ENCODE measurements at places on chromosomes 6 and 20.
A peak's percentile ranks its signal among the peaks of the same experiment; 100 is the strongest.

- peaks cover 13% of the 10 kb centered on the region for H3K4me1 ChIP-seq
- no peaks in the 10 kb centered on the region for H3K27me3 ChIP-seq
- no peaks in the 10 kb centered on the region for H3K36me3 ChIP-seq
- DNase-seq = no peak
- H3K4me3 ChIP-seq = no peak overlapping the region
- no peak overlapping the region for H3K27ac ChIP-seq
Observed at GRCh38 chr6:41970436-41970846, 28.8 kb upstream of the CCND3 start.

- H3K27ac ChIP-seq = no peak overlapping the region
- no peak for DNase-seq
- no peaks in the 10 kb centered on the region for H3K27me3 ChIP-seq
- H3K4me1 ChIP-seq = no peaks in the 10 kb centered on the region
Observed at GRCh38 chr6:153251326-153251725, 120.2 kb upstream of the RGS17 start.

- H3K27ac ChIP-seq = no peak overlapping the region
- no peak for DNase-seq
- no peaks in the 10 kb centered on the region for H3K36me3 ChIP-seq
- no peak overlapping the region for H3K4me3 ChIP-seq
- no peaks in the 10 kb centered on the region for H3K27me3 ChIP-seq
Observed at GRCh38 chr6:137191670-137192069, 18.2 kb upstream of the IL22RA2 start.

DNA sequence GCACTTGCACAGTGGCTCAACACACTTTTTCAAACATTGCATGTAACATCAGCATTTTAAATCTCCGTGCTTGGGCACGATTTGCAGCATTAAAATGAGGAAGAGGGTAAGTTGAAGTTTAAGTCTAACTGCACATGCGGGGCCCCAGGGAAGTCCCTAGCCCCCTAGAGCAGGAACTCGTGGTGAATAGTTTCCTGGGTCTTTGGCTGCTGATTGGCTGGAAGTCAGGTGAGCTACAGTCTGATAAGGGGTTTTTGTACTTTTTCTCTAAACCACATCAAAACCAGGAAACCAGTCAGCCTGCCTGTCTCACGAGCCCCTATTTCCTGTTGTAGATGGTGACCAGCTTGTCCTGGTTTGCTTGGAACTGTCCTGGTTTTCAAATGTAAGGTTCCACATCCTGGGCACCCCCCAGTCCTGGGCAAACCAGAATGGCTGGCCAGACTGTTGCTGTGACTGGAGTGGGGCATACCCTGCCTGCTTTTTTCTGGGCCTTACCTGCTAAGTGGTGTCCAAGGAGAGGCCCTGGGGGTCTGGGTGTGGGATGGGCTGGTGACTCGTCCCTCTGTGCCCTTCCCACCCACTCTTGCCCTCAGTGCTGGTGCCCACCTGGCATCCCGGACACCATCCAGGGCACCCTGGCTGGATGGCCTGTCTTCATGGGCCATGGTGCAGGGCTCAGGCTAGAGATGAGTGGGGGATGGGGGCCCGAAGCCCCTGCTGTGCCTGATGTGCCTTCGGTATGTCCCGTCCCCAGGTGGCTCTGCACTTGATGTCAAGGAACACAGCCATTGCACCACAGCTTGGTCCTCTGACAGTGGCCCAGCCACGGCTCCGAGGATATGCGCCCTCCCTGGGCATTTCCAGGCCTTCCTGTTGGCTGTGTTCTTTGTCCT is 31.8 kb downstream of the SUN5 start:
- DNase-seq = peak; percentile 51
- H3K4me3 ChIP-seq = no peak overlapping the region
- peaks cover 5% of the 10 kb centered on the region for H3K4me1 ChIP-seq
- no peaks in the 10 kb centered on the region for H3K36me3 ChIP-seq
- H3K27me3 ChIP-seq = no peaks in the 10 kb centered on the region

- DNase-seq = no peak
- H3K36me3 ChIP-seq = no peaks in the 10 kb centered on the region
- H3K4me1 ChIP-seq = no peaks in the 10 kb centered on the region
- no peak overlapping the region for H3K27ac ChIP-seq
Observed at GRCh38 chr6:97049253-97050011, 124.9 kb downstream of the KLHL32 start.

DNA sequence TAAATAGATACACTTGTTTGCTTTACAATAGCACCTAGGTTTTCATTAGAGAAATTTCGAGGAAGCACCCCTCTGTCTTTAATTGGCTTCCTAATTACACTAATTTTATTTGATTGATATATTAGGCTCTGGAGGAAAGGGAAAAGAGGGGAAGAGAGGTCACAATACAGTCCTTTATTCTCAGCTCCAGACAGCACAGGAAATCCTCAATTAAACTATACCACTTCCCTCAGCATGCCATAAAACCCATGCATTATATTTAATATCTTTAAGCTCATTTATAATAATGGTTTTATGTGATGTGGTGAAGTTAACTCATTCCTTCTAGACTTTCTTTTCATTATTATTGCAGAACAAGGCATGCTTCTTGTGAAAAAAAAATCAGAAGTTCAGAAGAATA is 17.7 kb upstream of the PDE7B start:
- no peaks in the 10 kb centered on the region for H3K27me3 ChIP-seq
- no peaks in the 10 kb centered on the region for H3K36me3 ChIP-seq
- H3K27ac ChIP-seq = no peak overlapping the region
- H3K4me3 ChIP-seq = no peak overlapping the region
- no peak for DNase-seq
- no peaks in the 10 kb centered on the region for H3K4me1 ChIP-seq

GRCh38 chr6:54072635-54073313 is 38.5 kb upstream of the MLIP start:
- no peak for DNase-seq
- H3K27me3 ChIP-seq = no peaks in the 10 kb centered on the region
- H3K27ac ChIP-seq = no peak overlapping the region
- no peaks in the 10 kb centered on the region for H3K4me1 ChIP-seq
- no peaks in the 10 kb centered on the region for H3K36me3 ChIP-seq

DNA sequence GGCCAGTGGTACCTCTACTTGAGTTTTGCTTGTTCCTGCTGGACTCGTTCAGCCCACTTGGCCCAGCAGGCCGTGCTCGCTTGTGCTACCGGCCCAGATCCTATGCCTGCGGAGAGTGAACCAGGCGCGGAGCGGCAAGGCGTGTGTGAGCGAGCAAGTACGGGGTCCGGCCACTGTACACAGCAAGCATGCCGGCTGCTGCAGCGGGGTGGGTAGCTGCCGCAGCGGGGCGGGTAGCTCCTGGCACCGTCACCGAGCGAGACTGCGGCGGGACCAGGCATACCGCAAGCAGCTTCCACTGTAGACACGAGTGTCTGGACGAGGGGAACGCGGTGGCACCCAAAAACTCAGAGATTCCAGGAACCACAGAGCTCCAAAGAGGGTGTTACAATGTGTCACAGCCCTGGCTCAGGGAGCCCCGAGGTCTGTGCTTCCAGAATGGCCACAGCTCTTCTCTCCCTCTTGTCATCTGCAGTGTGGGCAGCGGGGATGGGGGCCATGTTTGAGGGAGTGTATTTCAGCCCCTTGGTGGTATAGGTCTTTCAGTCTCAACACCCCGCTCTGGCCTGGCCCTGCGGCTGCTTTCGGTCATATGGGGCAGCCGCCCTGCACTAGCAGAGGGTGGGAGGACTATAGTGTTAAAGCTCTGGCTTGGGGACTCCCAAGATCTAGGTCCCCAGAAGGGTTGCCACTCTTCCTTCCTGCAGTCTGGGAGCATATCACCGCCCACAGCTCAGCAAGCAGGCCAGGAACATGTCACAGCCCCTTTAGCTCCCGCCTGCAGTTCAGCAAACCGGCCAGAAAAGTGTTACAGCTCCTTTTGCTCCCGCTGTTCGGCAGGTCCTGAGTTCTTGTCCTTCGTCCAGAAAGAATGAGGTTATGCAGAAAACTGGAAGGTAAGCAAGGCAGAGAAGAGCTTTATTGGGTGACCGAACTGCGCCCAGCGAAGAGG is 6.1 kb upstream of the RWDD1 start:
- H3K4me3 ChIP-seq = peak overlapping the region; percentile 35
- peaks cover 18% of the 10 kb centered on the region for H3K27me3 ChIP-seq
- no peak overlapping the region for H3K27ac ChIP-seq

- no peaks in the 10 kb centered on the region for H3K27me3 ChIP-seq
- no peak for DNase-seq
- H3K36me3 ChIP-seq = no peaks in the 10 kb centered on the region
- no peak overlapping the region for H3K4me3 ChIP-seq
Observed at GRCh38 chr20:38392356-38392755, 42.8 kb downstream of the SNHG17 start.

- peaks cover 11% of the 10 kb centered on the region for H3K4me1 ChIP-seq
- H3K27ac ChIP-seq = peak overlapping the region; percentile 97
- peaks cover 4% of the 10 kb centered on the region for H3K36me3 ChIP-seq
- no peaks in the 10 kb centered on the region for H3K27me3 ChIP-seq
Observed at GRCh38 chr6:157322792-157323254, 496 bp downstream of the TMEM242 start.

DNA sequence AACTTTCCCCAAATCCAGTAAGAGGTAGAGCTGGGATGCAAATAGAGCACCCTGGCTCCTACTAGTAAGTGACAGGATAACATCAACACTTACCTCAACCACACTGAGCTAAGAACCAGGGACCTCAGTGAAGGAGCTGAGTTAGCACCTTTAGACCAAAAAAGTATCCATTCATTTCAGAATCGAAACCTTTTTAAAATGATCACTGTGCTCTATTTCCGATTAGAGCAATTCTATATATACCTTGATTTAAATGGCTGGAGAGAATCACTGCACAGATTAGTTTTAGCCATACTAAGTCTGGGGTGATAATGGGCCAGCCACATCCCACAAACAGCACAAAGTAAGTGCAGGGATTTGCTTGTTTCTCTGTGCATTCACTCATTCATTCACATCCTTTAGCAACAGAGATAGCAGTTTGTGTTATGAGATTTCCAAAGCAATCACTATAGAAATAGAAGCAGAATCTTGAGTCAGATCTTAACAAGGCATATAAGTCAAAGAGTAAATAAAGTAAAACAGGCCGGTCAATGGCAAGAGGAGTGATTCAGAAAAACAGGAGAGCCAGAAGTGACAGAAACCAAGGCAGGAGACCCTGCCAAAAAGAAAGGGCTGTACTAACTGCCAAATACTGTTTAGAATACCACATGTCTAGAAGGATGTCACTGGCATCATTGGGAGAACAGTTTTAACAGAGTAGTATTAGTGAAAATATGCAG is 136.3 kb downstream of the KIF13A start:
- H3K27ac ChIP-seq = peak overlapping the region; percentile 38
- H3K27me3 ChIP-seq = no peaks in the 10 kb centered on the region
- no peak overlapping the region for H3K4me3 ChIP-seq
- H3K36me3 ChIP-seq = no peaks in the 10 kb centered on the region

DNA sequence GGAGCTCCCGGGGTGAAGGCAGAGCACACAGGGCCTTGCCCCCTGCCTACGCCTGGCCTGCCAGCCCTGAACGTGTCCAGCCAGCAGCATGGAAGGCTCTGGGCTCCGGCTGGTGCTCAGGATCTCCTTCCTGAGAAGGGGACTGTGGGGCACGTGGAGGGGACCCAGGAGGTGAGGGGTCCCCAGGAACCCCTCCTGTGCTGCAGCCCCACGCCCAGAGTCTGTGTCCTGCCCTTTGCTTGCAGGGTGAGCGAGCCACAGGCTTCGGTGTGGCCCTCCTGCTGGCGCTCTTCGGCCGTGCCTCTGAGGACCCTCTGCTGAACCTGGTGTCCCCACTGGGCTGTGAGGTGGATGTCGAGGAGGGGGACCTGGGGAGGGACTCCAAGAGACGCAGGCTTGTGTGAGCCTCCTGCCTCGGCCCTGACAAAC is 22.3 kb downstream of the NPEPL1 start:
- no peak for DNase-seq
- H3K27ac ChIP-seq = no peak overlapping the region
- H3K4me3 ChIP-seq = no peak overlapping the region
- no peaks in the 10 kb centered on the region for H3K4me1 ChIP-seq
- no peaks in the 10 kb centered on the region for H3K27me3 ChIP-seq
- H3K36me3 ChIP-seq = no peaks in the 10 kb centered on the region

DNA sequence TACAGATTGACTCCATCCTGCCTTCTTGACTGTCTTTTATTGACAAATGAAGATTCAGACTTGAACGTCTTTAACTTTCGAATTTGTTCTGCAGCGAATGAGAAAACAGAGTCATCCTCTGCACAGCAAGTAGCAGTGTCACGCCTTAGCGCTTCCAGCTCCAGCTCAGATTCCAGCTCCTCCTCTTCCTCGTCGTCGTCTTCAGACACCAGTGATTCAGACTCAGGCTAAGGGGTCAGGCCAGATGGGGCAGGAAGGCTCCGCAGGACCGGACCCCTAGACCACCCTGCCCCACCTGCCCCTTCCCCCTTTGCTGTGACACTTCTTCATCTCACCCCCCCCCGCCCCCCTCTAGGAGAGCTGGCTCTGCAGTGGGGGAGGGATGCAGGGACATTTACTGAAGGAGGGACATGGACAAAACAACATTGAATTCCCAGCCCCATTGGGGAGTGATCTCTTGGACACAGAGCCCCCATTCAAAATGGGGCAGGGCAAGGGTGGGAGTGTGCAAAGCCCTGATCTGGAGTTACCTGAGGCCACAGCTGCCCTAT is 12.2 kb downstream of the BRD2 start:
- H3K36me3 ChIP-seq = peaks cover 61% of the 10 kb centered on the region
- no peak for DNase-seq
- no peaks in the 10 kb centered on the region for H3K27me3 ChIP-seq
- H3K27ac ChIP-seq = peak overlapping the region; percentile 17
- no peak overlapping the region for H3K4me3 ChIP-seq

GRCh38 chr20:25078662-25079061 is 3.3 kb downstream of the VSX1 start:
- peaks cover 23% of the 10 kb centered on the region for H3K4me1 ChIP-seq
- H3K27me3 ChIP-seq = peaks cover 82% of the 10 kb centered on the region
- H3K27ac ChIP-seq = no peak overlapping the region

DNA sequence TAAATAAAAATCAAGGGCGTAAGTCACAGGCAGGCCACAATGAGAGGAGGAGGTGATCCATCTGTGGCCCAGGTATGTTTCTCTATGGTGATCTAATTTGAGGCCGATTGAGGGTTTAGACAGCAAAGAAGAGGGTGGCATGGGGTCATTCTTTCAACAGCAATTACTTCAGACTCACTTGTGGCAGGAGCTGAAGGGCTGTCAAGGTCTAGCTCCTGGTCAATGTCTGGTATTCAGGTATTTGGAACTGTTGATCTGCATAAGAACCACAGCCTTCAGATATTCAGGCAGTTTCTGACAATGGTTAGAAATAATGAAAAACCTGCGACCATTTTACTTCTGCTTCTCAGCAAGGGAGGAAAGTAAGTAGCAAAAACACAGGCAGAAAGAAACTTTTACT is 259.6 kb downstream of the FOXC1 start:
- H3K4me3 ChIP-seq = no peak overlapping the region
- H3K27me3 ChIP-seq = no peaks in the 10 kb centered on the region
- H3K36me3 ChIP-seq = no peaks in the 10 kb centered on the region
- H3K27ac ChIP-seq = no peak overlapping the region

Measured in transverse colon (tissue), 4 donors.